SJSA1 (cell line): ENCODE measurements at places on chromosomes 5 and 9. TPM values are rescaled to one million over a fixed set of nuclear protein-coding genes. Genes with fewer than 3 reads are reported as not detected.

OR1L1 gene
- not detected in 2 replicates for total RNA-seq

DNAH5 gene
- total RNA-seq = 0.09 and 0.63 TPM in 2 replicates

DNA sequence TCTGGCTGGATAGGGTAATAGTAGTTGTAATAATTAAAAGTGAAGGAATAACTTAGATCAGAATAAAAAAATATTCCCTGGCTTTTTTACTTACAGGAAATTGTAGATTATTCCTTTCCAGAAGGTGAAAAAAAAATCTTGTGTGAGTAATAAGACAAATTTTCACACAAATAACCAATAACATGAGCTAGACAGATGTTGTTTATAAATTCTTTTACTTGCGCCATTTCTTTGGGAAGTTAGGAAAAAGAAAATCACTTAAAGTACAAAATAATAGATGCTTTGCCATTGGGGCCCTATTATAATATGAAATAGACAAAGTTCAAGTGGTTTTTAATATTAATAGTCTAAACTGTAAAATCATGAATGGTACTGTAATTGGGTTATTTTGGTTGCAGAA lies 204.1 kb downstream of the ARRDC3 start:
- DNase-seq = no peak

DNA sequence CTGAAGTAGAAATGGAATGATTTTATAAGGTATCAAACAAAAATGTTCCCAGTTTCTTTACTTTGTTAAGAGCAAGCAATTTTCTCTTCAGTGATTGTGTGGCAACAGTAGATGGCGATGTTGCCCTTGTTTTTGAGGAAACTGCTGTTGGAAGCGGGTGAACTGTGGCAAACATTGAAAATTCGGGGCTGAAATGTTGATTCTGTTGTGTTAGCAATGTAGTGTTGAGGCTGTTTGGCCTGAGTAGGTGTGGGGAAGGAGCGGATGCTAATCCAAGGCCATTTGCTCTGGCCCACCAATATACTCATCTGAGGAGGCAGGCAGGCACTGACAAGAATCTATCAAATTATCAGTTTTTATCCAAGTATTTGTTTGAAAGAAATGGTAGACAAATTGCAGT lies 129.8 kb downstream of the SLC12A2 start:
- peak; percentile 65 for DNase-seq

GRCh38 chr5:125865166-125865815 lies 557.9 kb upstream of the GRAMD2B start:
- no peak for DNase-seq

DNA sequence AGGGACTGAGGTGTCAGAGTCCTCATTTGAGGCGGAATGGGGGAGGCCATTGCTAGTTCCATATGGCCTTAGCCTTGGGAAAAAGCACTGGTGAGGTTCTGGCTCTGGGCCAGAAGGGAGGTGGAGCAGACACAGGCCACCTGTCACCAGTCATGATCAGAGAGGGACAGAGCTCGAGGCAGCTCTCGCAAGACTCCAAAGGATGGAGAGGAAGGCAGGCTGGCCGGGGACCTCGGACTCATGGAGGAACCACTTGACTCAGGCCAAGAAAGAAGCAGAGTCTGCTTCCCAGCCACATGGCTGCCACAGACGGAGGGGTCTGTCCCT lies 29.2 kb upstream of the NSMF start:
- DNase-seq = no peak

DNA sequence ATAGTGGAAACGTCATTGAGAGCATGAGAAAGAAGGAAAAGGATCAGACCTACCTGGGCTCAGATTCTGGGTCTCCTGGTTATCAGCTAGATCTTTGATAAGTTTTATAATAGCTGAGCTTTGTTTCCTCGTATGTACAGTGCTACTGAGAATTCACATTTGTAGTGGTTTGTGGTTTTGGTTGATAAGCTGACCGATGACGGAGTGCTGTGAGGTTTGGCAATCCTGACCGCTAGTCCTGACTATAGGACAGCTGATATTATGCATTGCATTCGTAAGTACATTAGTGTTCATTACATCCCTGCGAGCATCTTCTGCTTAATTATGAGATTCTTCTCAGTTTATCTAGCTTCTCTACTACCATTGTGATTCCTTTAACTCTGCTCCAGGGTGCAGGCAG lies 190.7 kb upstream of the SLC27A6 start:
- DNase-seq = no peak

- DNase-seq = no peak
These were observed 67.2 kb upstream of the FUBP3 start for GRCh38 chr9:130512199-130512598.

- no peak for DNase-seq
These were observed 17.0 kb downstream of the NIPSNAP3B start for GRCh38 chr9:104780796-104781395.

- DNase-seq = no peak
These were observed 356.9 kb downstream of the SEMA5A start for GRCh38 chr5:9188956-9189355.

DNA sequence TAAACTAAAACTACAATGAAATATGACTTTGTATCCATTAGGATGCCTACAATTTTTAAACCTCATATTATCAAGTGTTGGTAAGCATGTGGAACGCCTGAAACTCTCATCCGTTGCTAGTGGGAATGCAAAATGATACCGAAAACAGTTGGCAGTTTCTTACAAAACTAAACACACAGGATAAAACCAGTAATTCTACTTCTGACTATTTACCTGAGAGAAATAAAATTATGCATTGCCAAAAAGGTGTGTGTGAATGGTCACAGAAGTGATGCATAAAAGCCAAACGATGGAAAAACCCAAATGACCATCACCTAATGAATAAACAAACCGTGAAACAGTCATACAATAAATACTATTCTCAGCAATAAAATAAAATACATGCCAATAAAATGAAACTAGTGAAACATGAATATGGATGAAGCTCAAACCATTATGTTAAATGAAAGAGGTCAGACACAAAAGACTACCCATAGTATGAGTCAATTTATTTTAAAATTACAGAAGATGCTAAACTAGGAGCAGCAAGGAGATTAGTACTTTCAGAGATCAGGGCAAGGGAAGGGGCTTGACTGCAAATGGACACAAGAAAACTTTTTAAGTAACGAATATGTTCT lies 13.4 kb downstream of the AUH start:
- DNase-seq = no peak

IRGM gene
- not detected in 2 replicates for total RNA-seq

PCDHGA9 gene
- total RNA-seq = 0.55 TPM in 1 of 2 replicates, not detected in the other

- DNase-seq = no peak
These were observed 88.0 kb downstream of the LURAP1L start for GRCh38 chr9:12862611-12863410.

UGT3A1 gene
- total RNA-seq = 1.0 TPM in 1 of 2 replicates, not detected in the other

DNA sequence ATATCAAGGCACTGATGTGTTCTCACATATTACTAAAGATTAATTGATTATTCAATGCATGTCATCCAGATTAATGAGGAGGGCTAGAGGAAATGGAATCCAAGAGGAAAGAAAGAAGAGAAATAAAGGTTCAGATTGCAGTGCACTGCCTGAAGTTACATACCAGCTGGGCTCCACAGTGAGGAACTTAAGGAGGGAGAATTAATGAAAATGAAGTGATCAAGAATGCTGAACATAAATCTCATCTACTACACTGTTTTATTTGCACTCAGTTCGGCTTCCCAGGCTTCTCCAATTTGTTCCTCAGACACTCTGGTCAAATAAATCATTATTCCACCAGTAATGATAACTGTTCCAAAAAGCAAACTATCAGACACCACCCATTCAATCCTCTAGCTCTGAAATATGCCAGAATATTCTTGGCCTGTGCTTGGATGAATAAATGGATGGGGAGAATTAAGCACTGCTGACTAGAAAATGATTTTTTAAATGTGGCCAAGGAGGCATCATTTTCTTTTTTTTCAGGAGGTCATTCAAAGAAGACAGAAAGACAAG lies 88.6 kb upstream of the FBN2 start:
- DNase-seq = no peak

DNA sequence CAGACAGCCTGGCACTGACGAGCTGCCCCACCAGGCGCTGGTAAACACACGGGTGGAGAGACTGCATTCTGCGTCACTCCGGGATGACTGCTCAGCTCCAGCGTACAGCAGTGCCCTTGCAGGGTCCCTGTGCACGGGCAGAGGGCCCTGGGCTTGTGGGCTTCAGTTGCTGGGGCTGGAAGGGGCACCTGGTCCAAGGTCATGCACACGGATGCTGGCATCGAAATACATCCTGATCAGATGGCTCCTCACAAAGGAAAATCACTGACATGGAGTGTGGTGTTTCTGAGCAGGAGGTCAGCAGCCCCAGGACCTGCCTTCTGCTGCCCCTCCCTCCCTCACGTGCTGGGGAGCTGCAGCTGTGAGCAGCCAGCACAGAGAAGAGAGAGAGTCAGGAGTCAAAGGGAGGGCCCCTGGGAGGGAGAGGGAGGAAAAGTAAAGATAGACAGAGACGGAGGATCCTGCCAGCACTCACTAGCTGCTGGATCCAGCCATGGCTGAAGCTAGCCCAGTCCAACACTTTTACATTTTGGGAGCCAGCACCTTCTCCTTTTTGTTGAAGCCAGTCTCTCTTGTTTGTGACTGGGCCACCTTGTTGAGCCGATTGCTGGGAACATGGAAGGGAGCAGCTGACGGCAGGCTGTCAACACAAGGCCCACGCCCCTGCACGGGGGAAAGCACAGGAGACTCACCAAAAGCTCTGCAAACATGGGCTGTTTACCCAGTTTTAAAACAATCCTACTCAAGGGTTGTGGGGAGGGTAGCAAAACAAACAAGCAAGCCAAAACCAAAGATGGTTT lies 166.5 kb upstream of the PHYKPL start:
- peak; percentile 35 for DNase-seq

- no peak for DNase-seq
These were observed 23.4 kb downstream of the UBE2R2 start for GRCh38 chr9:33840381-33840780.

- DNase-seq = no peak
These were observed 193.1 kb downstream of the MEF2C start for GRCh38 chr5:88689668-88690408.

- DNase-seq = no peak
These were observed 20.1 kb downstream of the LHFPL2 start for GRCh38 chr5:78628270-78628992.

PAEP gene
- total RNA-seq = not detected in 2 replicates

ITGA2 gene
- 3.2 and 5.2 TPM in 2 replicates for total RNA-seq

HACD4 gene
- total RNA-seq = 2.6 and 5.2 TPM in 2 replicates

FNIP1 gene
- 30.0 and 44.5 TPM in 2 replicates for total RNA-seq

DNA sequence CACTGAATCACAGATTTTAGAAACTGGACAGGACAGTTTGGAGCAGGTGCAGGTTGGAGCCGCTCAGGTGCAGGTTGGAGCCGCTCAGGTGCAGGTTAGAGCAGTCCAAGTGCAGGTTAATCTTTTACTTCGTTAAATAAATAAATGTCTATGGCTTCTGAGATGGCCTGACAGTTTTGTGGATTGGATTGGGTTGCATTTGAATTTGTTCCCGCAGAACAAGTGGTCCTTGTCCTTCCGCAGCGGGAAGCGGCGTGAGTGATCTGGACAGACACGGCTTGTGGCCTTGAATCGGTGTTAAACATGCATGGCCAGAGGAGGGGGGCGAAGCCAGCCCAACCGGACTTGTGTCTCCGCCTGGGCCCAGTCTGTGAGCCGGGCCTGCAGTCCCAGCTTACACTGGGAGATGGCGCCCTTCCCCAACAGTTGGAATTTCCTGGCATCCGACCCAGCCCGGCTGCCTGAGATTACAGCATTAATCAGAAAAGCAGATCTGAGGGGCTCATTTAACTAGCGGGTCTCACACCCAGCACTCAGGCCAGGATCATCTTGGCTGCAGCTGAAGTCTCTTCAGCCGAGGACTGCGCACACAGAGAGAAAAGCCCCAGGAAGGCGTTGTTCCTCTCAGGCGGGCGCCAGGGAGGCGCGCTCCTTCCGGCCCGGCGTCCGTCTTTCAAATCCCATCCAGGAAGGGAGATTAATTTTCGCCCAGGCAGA lies 1.5 kb upstream of the OLFM1 start:
- peak; percentile 68 for DNase-seq

DNA sequence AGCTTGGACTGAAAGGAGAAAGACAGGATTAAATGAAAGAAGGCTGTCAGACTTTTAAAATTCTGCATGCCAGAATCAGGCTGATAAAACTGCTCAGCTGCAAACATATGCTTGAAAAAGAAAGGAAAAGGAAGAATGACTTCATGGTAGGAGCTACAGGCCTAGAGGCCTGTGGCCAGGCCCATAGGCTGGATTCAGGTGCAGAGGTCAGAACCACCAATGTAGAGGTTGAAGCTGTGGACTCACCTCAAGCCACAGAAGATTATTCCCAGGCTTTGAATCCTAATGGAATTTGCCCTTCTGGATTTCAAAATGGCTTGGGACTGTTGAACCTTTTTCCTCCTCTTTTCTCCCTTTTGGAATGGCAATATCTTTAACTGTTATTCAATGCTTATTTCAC lies 47.7 kb downstream of the TMEM38B start:
- no peak for DNase-seq

DNA sequence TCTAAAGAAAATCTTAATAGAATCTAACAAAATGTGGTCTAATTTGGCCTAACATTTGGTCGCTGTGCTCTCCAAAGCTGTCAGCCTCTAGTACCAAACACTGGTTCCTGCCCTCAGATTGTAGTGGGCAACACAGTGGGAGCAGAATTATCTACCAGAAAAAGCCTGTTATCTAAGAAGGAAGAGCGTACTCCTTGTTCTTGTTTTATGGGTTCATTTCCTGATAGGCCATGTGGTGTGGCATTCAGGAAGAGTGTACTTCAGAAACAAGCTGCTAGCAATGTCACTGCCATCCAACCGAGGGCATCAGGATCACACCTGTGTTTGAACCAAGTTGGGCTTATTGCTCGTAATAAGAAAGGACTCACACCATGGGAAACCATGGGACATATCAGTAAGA lies 487.9 kb upstream of the DAP start:
- no peak for DNase-seq

DNA sequence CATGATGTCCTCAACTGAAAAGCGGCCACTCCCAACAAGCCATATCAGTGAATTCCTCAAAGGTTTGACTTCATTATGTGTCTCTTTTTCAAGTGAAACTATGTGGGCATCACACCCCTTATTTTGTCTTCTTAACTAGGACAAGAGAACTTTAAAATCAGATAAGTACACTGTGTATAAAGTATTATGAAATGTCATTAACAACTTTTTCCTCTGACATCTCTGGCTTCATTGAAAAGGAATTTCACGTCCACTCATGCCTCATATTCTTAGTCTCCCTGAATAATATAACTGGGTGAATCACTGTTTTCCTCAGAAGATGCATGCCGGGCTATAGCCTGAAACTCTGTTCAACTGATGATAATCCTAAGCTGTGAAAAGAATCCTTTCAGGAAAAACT lies 415.8 kb downstream of the ACTL7B start:
- no peak for DNase-seq

SRD5A1 gene
- 18.1 and 39.2 TPM in 2 replicates for total RNA-seq

ARHGEF28 gene
- 13.6 and 20.2 TPM in 2 replicates for total RNA-seq

GRCh38 chr9:91186632-91187108 lies 175.0 kb downstream of the AUH start:
- DNase-seq = peak; percentile 66

GRCh38 chr5:33588654-33589372 lies 148.0 kb downstream of the TARS1 start:
- DNase-seq = no peak

HSPB3 gene
- total RNA-seq = 15.5 and 32.5 TPM in 2 replicates

GRCh38 chr5:61658592-61659008 lies 326.5 kb downstream of the ZSWIM6 start:
- peak; percentile 85 for DNase-seq
